Naive thymus-derived CD4-positive, alpha-beta T cell (primary cell): ENCODE measurements at places on chromosomes 3 and 15. TPM values are rescaled to one million over a fixed set of nuclear protein-coding genes. Genes with fewer than 3 reads are reported as not detected.

Gene FBXO40
- 0.12 TPM for polyA plus RNA-seq

Gene KLHL40
- not detected for polyA plus RNA-seq

Gene MME
- polyA plus RNA-seq = not detected

Gene ECE2
- not detected for polyA plus RNA-seq

Gene DIPK2A
- polyA plus RNA-seq = 8.2 TPM

Gene AQR
- polyA plus RNA-seq = 12.7 TPM

Gene ITPKA
- polyA plus RNA-seq = not detected

Gene DAZL
- polyA plus RNA-seq = not detected

DNA sequence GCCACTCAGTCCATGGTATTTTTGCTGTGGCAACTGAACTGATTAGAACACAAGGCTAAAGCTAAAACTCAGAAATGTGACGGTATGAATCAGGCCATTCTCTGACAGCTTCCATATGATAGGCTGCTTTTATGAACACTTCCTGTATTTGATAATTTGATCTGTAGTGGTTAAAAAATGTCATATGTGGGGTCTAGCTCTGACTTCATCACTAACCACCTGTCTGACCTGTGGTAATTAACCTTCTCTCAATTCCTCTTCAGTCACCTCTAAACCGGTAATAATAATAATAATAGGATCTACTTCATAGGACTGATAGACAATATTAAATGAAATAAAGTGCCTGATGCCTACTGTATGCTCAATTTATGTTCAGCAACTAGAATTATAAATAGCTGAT lies 223.2 kb downstream of the MBNL1 start:
- no peak for DNase-seq

DNA sequence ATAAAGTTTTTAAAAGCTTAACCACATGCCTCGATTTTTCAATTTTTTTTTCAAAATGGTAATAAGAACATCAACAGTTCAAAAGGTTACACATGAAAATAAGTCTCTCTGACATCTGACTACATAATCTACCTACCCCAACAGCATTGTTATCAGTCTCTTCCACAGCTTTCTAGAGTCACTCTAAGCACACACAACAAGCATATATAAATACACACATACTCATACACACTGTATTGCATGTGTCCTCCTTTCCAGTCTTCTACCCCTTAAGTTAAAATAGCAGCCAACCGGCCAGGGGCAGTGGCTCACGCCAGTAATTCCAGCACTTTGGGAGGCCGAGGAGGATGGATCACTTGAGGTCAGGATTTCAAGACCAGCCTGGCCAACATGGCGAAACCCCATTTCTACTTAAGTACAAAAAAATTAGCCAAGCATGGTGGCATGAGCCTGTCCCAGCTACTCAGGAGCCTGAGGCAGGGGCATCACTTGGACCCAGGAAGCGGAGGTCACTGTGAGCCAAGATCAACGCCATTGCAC lies 12.2 kb downstream of the TBL1XR1 start:
- no peak for DNase-seq

DNA sequence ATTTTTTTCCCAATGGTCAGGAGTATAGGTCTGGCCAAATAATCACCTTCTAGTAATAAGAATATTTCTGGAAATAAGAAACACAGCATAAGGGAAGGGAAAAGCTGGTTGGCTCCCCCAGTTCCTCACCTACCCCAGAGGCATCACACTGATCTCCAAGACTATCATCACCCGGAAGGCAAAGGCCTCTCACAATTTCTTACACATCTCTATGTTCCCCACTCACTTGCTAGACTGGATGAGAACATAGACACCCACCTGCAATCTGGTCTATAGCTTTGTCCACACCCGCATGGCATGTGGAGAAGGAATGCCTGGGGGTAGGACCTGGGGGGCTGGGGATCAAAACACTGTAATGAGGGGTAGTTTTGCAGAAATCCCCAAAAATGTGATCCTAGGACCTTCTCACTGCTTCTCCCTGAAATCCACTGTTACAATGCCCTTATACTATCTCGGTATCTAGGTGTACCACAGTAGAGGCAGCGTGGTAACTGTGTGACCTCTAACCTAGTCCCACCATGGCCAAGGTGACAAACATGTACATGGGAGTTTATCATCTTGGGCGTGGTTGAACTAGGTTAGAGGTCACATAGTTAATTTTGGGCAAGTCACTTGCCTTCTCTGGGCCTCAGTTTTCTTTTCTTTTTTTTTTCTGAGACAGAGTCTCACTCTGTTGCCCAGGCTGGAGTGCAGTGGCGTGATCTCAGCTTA lies 29.5 kb upstream of the NRROS start:
- no peak for DNase-seq

GRCh38 chr3:55309336-55309735 lies 177.8 kb downstream of the WNT5A start:
- DNase-seq = no peak

- DNase-seq = no peak
These were observed 62.5 kb downstream of the SFMBT1 start for GRCh38 chr3:52983336-52983807.

DNA sequence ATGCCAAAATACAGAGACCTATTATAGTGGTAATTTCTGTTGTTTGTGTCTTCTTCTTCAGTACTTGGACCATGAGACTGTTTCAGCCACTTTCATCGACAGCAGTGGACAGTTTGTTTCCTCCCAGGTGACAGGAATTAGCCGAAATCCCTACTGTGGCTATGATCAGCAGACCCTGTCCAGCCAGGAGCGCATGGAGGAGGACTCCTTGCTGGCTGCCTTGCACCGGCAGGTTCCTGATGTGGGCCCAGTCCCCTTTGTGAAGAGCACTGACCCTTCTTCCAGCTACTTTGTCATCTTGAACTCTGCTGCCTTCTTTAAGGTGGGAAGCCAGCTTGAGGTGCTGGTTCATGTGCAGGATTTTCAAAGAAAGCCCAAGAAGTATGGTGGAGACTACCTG lies 22.2 kb downstream of the NXPE3 start:
- DNase-seq = no peak

DNA sequence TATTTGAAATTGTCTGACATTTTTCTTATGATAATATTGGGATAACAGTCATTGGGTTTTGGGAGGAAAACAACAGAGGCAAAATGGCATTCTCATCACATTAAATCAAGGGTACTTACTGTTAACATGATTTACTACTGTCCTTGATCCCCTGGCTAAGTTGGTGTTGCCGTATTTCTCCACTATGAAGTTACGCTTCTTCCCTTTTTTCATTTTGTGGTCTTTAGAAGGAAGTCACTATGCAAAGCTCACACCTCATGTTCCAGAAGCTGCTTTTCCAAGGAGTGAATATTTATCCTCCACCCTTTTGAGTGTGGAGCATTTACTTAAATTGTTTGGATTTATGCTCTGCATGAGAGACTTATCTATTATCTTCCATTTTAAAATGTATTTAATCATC lies 63.7 kb downstream of the ALCAM start:
- DNase-seq = no peak

- no peak for DNase-seq
These were observed 22.0 kb downstream of the GASK1A start for GRCh38 chr3:43001094-43001553.

- DNase-seq = peak; percentile 47
These were observed 153.3 kb downstream of the P3H2 start for GRCh38 chr3:189967254-189967865.

DNA sequence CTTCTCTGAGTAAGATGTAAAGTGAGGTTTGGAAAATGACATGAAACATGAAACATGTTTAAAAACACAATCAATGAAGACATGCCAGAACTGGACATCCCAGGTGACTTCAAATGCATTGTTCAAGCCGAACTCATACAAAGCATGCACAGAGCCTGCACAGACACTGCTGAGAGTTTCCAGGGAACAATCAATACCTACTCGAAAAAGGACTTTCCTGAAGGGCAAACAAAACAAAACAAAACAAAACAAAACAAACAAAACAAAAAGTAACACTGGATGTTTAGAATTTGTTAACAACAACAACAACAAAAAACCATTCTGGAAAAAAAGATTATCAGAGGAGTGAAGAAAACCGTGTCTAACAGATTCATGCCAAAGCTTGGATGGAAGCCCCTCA lies 10.5 kb upstream of the TM4SF19 start:
- no peak for DNase-seq

- DNase-seq = no peak
These were observed 308.5 kb upstream of the PROK2 start for GRCh38 chr3:72093270-72093991.

DNA sequence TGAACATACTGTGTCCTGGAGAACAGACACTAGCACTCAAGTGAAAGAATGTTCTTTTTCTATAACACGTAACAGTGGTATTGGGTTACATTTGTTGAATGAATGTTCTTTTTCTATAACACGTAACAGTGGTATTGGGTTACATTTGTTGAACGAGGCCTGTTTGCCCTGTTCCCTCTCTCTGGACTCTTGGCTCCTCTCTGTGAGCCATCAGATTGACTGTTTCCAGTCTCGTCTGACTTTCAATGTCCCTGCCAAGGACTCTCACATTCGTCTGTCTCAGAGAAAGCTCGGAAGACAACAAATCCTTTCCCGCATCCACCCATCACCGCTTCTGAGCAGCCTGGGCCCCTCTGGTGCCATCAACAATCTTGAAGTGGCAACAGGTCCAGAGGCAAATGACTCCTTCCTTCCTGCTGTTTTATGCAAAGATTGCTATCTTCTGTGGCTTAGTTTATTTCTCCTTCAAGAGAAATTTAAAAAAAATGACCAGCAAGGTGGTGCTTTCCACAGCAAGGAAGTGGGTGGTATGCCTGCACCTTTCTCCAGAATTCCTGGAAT lies 8.0 kb downstream of the TMEM45A start:
- no peak for DNase-seq

DNA sequence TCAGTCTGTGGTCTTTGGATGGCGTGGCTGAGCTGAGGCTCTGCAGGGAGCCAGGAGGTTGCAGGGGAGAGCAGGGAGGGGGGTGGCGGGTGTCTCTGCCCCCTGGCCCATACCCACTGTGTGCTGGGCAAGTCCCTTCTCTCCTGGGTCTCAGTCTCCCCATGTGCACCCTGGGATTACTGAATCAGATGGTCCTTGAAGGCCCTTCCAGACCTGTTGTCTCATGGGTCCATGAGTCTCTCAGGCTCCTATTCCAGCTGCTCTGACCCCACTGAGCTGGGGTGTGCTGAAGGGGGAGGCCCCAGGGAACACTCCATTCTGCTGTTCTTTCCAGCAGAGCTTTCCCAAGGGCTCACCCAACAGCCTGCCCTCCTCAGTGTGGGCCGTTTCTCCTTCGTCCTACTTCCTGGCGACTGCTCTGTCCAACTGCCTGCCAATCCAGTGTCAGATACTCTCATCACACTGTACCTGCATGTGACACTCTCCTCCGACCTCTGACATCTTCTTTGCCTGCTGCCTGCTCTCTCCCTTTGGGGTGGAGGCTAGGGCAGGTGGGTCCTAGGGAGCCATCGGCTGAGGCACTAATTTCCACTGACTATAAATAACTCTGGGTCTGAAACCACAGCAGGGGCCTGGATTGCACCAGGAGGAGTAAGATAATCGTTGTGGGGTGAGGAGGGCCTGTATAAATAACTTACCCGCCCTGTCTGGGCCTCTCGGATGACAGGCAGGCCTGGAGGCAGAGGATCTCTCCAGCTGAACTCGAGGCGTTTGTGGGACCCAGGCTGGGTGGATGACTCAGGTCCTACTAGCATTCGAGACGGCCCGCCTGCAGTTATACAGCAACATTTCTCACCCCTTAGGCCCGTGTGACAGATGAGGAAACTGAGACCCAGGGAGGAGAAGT lies 67.1 kb downstream of the ATP2B2 start:
- DNase-seq = no peak

- DNase-seq = no peak
These were observed 233.9 kb upstream of the GOLGA6L4 start for GRCh38 chr15:84001655-84002054.

GRCh38 chr3:155604967-155605366 lies 139.9 kb downstream of the PLCH1 start:
- no peak for DNase-seq

- no peak for DNase-seq
These were observed 635.1 kb upstream of the MDFIC2 start for GRCh38 chr3:70947579-70947978.

DNA sequence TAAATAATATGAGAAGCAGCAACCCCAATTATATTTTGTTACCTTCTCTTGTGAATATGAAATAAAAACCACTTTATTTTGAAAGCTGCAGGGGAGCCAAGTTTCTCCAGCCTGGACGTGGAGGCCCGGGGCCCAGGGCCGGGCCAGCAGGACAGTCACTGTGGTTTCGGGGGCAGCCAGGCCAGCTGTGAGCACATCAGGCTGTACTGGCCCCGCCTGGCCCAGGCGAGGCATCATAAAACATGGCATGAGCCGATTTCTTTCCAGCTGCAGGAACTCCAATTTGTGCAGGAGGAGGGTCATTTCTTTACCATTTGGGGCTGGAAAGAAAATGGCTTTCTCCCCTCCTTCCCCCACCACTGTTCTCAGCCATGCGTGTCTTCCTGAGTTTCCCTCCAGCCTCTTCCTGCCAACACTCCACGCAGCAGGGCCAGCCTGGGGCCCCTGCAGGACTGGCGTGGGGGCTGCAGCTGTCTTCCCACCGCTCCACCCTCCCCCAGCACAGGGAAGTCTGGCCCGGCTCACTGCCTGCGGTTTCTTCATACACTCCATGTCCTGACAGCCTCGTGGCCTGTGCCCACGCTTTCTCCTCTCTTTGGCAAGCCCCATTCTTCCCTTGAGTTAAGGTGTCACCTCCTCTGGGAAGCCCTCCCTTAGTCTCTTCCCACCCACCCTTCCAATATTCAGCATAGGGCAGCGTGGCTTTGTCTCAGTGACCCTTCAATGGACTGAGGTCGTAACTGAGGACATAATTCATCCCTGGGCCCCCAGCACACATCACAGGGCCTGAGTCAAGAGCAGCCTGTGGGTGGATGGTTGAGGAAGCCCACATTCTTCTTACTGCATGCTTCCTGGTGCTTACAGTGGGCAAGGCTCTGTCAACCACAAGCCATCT lies 135.8 kb downstream of the CHSY1 start:
- DNase-seq = no peak

DNA sequence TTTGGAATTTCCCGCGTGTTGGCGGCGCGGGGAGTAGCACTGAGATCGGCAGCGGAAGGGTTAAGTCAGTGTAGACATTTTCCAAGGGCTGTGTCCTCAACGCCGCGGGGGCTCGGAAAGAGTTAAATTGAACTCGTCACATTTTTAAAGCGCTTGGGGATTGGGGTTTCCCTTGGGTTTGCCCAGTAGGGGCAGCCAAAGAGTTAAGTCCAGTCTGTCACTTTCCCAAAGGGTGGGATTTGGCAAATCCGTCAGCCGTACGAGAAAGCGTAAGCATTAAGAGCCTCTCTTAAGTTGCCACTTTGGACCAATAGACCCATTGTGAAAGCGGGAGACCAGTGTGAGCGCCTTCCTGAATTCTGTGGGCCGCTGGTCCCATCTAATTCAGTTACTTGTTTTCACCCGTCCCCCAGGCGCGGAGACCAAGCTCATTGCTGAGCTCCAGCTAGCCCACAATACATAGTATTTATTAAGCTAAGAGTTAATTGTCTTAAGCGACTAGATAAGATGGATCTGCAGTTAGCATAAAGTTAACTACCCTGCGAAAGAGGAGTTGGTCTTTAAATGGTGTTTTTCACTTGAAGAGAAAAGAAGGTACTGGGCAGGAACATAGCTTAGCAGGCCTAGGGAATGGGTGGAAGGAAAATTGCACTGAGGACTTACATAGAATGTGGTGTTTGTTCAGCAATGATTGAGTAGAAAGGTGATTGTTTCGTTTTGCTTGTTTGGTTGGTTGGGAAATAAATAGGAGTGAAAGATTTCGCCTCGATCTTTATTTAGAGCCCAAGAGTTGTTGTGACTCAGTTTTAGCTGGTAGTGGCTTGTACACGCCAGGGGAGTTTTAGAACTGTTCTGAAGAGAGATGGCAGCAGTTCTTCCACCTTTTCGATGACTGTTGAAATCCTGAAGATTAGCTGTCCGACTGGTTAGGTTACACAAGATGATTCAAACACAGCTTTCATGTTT lies 932 bp downstream of the ARL8B start:
- DNase-seq = peak; percentile 10
